Stimulated activated CD4-positive, alpha-beta T cell treated with anti-CD3 and anti-CD28 coated beads, Interleukin-15, amount 100 ng/mL, for 48 hours (primary cell): ENCODE measurements at places on chromosomes 5 and 9.

- no peak for DNase-seq
Measured at GRCh38 chr5:172009536-172010270, 3.3 kb upstream of the FBXW11 start.

DNA sequence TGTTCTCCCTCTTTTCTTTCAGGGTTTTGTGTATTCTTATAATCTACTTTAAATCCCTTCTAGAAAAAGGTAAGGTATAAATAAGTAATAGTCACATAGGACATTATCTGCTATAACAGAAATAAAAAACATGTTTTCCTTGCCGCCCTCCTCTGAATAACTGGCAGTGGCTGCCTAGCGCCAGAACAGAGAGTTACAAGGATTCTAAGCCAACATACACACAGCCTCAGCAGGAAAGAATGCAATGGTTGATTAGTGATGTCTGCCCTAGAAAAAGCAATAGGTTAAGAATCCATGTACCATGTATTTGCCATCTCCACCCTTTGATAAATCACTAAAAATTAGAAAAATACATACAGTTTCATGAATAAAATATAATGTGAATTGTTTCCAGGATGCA is 4.9 kb downstream of the MED27 start:
- DNase-seq = no peak

GRCh38 chr9:79263628-79264027 is 308.1 kb upstream of the TLE4 start:
- no peak for DNase-seq

DNA sequence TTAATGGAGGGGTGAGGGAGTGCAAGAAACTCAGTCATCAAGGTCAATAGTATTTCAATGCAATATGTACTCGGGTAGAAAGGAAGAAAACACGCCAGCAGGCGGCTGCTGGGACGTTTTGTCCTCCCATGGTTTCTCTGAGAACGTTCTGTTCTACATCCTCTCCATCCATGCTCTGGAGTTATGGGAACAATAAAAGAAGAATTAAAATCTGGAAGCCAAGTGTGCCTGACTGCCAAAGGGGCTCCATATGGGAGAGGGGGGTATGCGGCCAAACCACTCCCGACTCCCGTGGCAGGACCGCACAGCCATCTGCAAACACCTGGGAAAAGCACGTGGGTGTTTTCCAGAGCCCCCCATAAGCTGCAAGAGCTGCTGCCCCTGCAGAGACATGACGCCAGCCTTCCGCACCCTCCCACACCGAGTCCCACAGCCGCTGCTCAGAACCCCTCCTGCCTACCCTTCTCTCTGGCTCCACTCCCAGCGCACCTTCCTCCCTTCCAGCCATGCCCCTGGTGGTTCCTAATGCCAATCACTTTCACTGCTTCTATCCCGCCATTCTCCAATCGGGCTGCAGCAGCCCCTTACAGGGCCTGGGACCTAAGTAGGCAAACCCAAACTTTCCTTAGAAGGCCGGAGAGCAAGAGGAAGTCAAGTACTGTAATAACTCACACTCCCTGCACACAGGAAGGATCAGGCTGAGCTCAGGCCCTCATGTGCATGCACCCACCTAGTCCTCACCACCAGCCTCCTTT is 241.6 kb downstream of the SYK start:
- no peak for DNase-seq

DNA sequence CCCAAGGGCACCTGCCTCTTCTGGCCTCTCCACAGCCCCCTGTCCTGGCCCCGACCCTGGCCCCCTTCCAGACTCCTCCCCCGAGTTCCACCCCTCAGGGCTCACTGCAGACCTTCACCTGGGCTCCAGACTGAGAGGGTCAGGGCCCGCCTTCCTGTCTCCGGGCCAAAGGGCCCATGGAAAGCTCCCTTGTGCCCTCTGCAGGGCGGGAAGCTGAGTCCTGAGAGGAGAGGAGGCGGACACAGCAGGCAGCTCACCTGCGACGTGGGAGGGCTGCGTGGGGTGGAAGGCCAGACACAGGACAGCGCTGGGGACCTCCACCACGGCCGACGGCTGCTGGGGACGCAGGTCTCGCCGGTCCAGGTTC is 20.6 kb downstream of the DYNC2I2 start:
- no peak for DNase-seq

- DNase-seq = no peak
Measured at GRCh38 chr5:98798847-98799246, 25.4 kb downstream of the RGMB start.

GRCh38 chr5:57317341-57317740 is 143.5 kb downstream of the GPBP1 start:
- DNase-seq = no peak

GRCh38 chr5:151212406-151212798 is 11.5 kb downstream of the CCDC69 start:
- no peak for DNase-seq

GRCh38 chr5:68698025-68698940 is 395.5 kb upstream of the SLC30A5 start:
- DNase-seq = no peak

GRCh38 chr5:151208481-151208914 is 15.4 kb downstream of the CCDC69 start:
- DNase-seq = no peak

GRCh38 chr5:179902763-179903158 is 4.9 kb downstream of the TBC1D9B start:
- DNase-seq = no peak

DNA sequence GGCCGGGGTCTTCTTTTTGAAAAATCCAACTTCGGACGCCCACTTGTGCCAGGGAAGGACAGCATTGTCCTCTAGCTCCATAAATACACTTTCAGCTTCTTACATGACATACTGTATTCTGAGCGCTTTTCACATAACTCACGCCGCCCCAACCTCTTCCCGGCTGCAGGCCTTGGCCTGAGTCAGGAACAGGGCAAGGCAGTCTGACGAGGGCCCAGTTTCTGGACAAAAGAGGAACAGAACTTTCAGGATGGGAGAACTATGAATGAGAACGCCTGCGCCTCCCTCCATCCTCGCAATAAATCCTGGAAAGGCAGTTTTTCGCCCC is 650 bp downstream of the DCTN4 start:
- no peak for DNase-seq

- peak; percentile 83 for DNase-seq
Measured at GRCh38 chr9:131393622-131394463, at the start of gene PRRC2B. Gene PRRC2B (plus strand): TSS chr9:131394086. CDS start chr9:131430145, 36,059 bp downstream.

DNA sequence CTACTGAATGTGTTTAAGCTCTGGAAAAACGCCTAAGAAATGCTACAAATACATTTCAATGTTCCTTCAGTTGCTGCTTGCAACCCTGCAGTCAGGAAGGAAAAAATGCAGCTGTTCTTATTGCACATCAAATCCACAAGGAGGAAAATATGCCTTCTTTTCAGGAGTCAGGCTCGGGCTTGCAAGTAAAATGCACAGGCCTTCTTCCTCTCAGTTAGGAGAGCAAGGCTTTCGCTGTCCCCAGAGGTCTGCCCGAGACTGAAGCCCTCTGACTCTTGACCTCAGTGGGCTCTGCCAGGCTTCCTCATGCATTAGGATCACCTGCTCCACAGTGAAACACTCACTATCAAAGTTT is 899 bp upstream of the SHC3 start:
- DNase-seq = no peak
